ENCODE measurements at places on chromosomes 16 and 17.

DNA sequence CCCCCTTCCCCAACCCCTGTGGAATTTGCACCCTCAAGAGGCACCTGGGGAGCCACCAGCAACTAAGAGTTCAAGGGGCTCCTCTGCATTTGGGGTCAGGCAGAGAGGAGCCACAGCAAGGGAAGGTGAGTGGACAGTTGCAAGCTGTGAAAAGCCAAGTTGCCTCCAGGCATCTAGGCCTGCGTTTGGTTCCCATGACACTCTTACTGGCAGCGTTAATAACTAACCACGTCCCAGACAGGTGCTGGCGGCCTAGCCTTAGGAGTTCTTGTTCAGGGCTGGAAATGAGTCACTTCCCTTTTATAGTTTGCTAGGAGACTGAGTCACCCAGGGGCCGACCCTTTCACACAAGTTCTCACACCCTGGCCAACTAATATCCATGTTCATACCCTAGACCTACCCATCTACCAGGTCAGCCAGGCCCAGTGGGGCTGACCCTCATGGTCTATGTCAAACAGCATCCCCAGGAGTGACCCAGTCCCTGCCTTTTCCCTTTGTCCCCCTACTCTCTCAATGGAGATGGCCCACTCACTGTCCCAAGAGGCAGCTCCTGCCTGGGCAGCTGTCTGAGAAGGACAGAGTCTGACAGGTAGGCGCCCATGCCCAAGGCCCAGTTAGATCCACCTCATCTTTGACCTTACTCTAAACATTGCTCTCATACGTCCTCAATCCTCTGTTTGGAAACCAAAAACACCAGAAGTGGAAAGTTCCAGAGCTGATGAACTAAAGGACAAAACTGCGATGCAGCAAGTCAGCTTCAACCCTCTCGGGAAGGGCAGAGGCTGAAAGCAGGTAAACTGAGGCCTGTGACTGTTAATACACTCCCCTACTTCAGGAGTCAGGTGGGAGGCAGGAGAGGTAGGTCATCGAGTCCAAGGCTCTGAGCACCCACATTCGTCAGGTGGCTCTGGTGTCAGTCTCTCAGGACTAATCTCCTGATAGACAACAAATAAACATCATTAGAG, 300.6 kb downstream of the SOX9 start:
- no peak for DNase-seq

- DNase-seq = no peak
These were observed 82.4 kb downstream of the KCNJ2 start for GRCh38 chr17:70251706-70252105.

- DNase-seq = no peak
These were observed 59.8 kb downstream of the KPNA2 start for GRCh38 chr17:68095205-68095811.

GRCh38 chr17:74118504-74118903, 85.0 kb upstream of the RPL38 start:
- no peak for DNase-seq

DNA sequence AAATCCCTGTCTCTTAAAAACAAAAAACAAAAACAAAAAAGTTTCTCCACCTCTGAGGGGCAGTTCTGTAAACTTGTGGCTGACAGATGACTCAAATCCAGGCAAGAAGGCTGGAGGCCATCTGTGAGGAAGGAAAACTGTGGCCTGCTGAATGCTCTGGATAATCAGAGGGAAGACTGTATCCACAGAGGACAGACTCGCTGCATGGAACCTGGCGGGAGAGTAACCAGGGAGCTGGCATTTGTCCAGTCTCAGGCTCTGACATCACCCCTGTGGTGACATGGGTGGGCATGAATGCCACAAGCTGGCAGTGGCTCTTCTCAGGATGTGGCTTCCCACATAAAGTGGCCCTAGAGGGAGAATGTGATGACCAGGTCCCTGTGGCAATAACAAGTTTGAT, 2.8 kb upstream of the KSR1 start:
- no peak for DNase-seq

GRCh38 chr16:57906382-57907316, 64.3 kb downstream of the CNGB1 start:
- DNase-seq = no peak

DNA sequence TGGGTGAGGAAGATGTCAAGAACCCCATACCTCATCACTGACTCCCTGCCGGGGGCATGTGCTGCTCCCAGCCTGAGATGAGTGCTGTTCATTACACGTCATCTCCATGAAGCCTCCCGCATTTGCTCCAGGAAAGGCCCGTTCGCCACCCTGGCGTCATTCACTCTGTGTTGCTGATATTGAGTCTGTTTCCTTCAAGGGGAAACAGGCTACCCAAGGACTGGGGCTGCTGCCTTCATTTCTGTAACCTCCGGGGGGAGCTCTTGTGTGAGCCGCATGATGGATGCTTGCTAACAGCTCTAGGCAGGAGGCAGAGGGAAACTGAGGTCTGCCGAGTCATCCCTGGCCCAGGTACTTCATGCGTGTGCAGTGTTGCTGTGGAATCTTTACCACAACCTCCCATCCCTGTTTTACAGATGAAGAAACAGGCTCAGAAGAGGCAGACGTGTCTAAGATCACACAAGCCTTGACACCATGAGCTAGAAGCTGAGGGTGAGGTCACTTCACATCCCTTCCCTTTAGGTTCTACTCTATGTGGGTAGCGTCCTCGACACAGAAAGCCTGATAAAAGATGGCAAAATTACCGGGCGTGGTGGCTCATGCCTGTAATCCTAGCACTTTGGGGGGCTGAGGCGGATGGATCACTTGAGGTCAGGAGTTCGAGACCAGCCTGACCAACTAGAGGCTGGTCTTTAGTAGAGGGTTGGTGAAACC, 3.5 kb upstream of the ARMC5 start:
- no peak for DNase-seq

GRCh38 chr17:66673668-66674276, 161.1 kb upstream of the CACNG5 start:
- DNase-seq = no peak

GRCh38 chr16:70691223-70692129, 5.6 kb upstream of the MTSS2 start:
- DNase-seq = no peak

DNA sequence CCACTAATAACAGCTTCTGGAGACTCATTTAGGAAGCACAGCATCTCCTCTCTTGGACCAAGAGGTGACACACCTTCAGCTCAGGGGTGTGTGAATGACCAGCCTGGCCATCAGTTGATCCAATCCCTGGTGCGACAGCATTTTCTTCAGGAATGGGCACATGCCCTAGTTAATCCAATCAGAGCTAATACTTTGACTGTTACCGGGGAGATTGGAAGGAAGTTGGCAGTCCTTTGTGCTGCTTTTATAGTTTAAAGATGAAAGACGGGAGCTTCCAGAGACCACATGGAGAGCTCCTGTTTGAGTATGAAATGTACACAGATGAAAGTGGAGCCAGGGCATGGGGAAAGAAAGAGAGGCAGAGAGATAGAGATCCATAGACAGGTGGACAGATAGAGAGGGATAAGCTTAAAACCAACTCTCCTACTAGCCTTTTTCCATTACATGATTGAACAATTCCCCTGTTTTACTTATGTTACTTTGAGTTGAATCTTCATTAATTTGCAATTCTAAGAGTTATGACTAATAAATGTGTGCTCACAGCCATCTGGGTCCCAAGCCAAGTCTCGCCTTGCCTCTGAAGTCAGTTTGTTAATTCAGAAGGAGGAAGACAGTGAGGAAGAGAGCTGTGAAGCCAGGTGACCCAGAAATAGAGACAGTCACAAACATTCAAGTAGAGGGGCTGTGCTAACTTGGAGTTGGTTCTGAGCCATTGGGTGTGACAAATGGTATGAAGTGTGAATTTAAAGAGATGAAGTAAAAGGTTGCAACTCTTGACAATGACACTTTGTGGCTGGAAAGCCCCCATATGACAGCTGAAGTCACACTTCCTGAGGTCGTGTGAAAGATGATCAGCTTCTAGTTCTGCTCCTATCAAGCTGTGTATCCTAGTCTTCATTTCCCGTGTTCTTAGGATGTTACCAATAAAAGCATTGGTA, 120.0 kb upstream of the GOT2 start:
- DNase-seq = no peak

- no peak for DNase-seq
These were observed 1681.0 kb downstream of the TP53TG3F start for GRCh38 chr16:35140293-35140986.

DNA sequence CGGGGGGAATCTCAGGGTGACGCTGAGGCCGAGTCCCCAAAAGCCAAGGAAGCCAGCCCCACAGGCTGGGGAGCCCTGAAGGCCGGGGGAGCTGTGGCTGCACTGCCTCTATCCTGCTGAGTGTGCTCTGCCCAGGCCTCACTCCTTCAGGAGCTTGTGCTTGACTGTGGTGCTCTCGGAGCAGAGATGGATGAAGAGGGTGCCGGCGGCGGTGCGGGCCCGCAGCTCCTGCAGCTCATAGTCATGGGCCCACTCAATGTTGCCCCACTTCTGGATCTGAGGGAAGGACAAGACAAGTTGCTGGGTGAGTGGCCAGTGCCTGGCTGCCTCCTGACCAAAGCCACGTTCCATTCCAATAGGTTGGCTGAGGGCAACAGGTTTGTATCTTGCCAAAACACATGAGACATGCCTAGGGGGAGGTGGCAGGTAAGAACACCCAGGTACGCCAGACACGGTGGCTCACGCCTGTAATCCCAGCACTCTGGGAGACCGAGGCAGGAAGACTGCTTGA, 20.5 kb downstream of the ATPAF2 start:
- no peak for DNase-seq

GRCh38 chr17:44804302-44805089, 25.6 kb downstream of the GJC1 start:
- no peak for DNase-seq

DNA sequence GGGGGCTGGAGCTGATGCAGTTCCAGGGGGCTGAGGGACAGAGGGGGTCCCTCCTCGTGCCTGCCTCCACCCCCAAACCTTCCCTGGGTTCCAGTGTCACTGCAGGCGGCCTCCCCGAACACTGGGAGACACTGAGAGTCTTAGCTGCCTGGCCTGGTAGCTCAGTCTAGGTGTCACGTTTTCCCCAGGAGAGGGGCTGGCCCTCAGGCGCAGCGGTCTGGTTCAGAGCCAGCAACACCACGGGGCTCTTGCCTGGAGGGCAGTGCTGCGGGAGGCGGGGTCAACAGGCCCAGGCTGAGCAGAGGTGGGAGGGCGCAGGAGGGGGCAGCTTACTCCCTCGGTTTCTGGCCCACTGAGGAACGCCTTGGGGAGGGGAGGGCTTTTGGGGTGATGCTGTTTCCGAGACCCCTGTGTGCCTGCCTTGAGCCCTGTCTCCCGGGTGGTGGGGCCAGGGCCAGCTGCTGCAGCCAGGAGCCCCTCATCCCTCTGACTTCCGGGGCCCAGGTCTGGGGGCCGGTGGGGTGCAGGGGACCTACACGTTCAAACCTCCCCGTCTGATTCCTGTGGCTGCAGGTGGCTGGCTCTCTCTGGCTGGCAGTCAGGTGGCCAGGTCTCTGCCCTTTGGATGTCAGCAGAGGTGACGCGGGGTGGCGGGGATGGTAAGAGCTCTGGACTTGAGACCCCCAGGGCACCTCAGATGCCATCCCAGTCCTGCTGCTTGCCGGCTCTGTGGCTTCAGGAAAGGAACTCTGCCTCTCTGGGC, 89.3 kb upstream of the GSE1 start:
- no peak for DNase-seq

DNA sequence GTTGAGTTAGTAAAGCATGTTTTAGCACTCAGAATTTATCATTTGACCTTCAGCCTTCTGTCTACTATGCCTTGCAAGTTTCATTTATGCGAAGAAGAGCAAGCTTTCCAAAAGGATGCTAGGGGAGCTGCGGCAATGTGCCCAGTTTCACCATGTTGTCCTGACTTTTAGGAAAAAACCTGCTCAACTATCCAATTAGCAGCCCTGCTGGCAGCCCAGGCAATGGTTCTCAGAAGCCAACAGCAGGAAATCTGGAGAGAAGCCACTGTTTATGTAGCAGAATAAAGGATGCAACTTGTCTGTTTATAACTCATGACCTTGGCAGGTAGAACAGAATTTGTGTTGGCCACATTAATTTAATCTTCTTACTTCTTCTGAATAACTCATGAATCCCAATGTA, 230.8 kb downstream of the ABCC12 start:
- no peak for DNase-seq

DNA sequence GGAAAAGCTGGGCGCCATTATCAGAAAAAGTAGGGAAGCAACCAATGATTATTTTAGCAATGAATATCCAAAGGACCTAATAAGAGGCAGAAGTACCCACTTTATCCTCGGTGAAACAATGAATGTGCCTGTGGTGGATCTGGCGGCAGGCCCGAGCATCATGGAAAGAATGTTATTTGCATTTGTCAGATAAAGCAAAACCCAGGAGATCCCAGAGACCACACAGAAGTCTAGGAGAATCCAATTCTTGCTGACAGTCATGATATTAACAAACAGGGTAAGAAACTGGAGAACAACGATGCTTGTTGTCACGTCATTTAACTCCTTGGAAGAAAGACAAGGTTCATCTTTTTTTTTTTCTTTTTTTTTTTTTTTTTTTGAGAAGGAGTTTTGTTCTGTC, 12.0 kb upstream of the TNRC6A start:
- DNase-seq = no peak

DNA sequence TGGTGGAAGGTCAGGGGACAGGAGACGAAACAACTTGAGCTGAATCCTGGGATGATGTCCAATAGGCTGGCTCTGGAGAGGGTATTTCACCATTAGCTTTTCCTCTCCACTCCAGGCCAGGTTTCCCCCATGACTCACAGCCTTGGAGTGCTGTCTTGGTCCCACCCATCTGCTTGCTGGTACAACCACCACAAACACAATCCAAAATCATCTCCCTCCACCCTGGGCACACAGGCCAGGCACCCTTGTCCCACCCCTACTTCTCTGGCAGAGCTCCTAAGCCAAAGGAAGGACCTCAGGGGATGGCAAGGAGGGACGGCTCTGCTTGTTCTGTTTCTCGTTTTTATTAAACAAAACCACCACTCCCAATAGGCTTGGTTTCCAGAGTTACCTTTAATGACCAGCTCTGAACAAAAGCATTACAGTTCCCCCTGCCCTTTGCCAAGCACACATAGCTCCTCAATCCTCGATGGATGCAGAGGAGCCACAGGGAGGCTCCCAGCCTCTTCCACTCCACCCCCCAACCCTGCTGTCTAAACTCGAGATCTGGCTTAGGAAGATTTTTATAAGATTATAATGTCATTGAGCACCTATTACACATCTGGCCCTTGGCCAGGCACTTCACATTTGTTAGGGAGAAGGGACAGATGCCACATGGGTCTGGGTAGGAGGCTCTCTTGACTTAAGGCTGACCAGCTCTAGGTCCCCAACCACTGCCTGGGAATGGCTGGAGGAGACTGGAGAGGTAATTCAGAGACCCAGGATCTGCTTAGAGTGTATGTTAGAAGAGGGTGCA, 13.3 kb downstream of the CAVIN1 start:
- no peak for DNase-seq

- DNase-seq = no peak
These were observed 113.0 kb downstream of the RBFOX3 start for GRCh38 chr17:79497777-79498348.
